ENCODE measurements at places on chromosomes 2 and 18.

GRCh38 chr2:107740300-107740699, 86.4 kb upstream of the RGPD4 start:
- DNase-seq: no peak

GRCh38 chr2:72947952-72948830, 30.9 kb downstream of the EMX1 start:
- no peak for DNase-seq

DNA sequence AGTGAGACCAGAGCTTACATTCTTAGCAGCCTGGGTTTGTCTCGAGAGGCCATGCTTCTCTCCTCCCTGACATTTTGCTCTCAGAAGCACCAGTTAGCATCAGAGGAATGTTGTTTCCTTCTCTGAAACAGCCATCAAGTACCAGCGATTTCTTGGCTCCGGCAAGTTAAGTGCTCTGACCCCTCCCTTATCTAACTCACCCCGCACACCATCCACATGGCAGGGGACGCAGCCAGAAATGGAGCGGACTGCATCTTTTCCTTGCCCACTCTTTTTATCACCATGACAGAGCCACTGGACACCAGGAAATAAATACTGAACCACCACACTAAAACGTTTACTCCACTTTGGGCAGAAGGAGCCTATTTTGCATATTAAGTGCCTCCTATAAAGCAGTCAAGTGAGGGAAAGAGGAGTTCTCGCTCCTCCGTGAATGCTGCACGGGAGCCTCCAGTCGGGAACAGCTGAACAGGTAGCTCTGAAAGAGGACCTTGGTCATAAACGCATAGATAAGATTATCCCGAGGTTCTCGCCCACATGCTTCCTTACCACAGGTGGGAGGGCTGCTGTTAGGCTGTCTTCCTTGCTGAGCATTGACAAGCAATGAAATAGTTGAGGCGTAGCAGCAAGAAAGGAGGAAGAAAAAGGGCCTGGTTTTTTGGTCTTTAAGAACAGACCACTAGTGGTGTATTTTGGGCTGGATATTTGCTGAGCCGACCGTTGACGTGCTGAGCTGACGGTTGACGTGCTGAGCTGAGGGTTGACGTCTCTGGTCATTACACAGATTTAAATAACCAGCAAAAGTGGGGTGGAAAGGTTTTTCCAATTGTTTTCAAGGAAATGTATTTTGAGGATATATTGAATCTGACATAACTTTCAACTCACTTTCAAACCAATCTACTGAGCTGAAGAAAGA, 71.4 kb upstream of the ITGB6 start:
- no peak for DNase-seq

- DNase-seq: peak; percentile 14
Measured at GRCh38 chr2:221254299-221254698, 317.8 kb downstream of the EPHA4 start.

GRCh38 chr18:47679864-47680263, 250.6 kb downstream of the SMAD2 start:
- no peak for DNase-seq

Measured in HTR-8/SVneo (cell line).